ENCODE measurements at places on chromosomes 11 and 22. TPM values are rescaled to one million over a fixed set of nuclear protein-coding genes. Genes with fewer than 3 reads are reported as not detected.

The APOL4 gene
- total RNA-seq = 0.57 TPM

The ARVCF gene
- total RNA-seq = 95.7 TPM

The CNIH2 gene
- not detected for total RNA-seq

The LAYN gene
- 20.9 TPM for total RNA-seq

The BTBD18 gene
- total RNA-seq = not detected

The SMC1B gene
- not detected for total RNA-seq

The LARGE2 gene
- total RNA-seq = not detected

The TRIM64 gene
- total RNA-seq = not detected

The SDHAF2 gene
- total RNA-seq = 64.7 TPM

The TALDO1 gene
- total RNA-seq = 170 TPM

The CARD16 gene
- 35.9 TPM for total RNA-seq

The TRIM6 gene
- 2.1 TPM for total RNA-seq

The ZNF280B gene
- 1.6 TPM for total RNA-seq

The ACR gene
- total RNA-seq = 0.38 TPM

The AQP11 gene
- total RNA-seq = 0.19 TPM

The MRGPRX4 gene
- not detected for total RNA-seq

The SYCE3 gene
- total RNA-seq = not detected

The DDI1 gene
- not detected for total RNA-seq

The LMO2 gene
- total RNA-seq = 50.6 TPM

The OTOG gene
- total RNA-seq = not detected

The MOGAT2 gene
- total RNA-seq = not detected

The OR2AG2 gene
- total RNA-seq = 0.29 TPM

The MOV10L1 gene
- total RNA-seq = 46.7 TPM

The PATE1 gene
- not detected for total RNA-seq

The BACE1 gene
- 16.5 TPM for total RNA-seq

The APOL6 gene
- total RNA-seq = 4.6 TPM

The SHANK3 gene
- total RNA-seq = 43.8 TPM

The SPA17 gene
- 8.6 TPM for total RNA-seq

The ASPHD2 gene
- 4.2 TPM for total RNA-seq

The PDE3B gene
- total RNA-seq = 0.29 TPM

The IL18BP gene
- 9.1 TPM for total RNA-seq

The KRTAP5-8 gene
- not detected for total RNA-seq
